Ammon's horn (tissue), 1 donor: ENCODE measurements at places on chromosomes 11 and 22.

- DNase-seq, result no peak
Measured at GRCh38 chr11:132072858-132073211, 702.4 kb downstream of the NTM start.

DNA sequence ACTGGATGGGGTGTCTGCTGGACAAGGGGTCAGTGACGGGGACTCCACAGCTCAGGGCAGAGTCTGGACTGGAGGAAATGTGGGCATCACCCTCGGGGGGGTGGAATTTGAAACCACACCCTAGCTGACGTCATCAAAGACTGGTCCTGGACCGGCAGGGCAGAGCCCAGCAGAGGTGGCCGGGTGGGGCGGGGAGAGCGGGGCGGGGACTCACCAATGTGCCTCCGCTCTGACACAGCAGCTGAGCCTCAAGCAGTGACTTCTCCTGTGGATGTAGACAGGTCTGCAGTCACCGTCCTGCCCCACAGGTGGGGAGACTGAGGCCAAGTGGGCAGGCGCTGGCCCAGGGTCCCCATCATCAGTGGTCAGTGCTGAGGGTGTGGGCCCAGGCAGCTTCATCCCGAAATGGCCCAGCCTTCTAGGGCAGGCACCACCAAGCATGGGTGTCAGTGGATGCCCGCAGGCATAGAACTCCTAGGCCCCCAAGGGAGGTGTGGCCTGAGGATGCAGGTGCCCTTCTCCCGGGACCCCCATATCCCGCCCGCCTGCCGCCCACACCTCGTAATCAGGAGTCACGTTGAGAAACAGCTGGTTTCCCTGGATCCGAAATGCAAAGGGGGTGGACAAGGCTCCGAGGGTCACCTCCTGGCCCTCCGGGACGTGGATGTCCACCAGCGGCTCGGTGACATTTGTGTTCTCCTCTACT is 603 bp downstream of the CDHR5 start:
- DNase-seq, result no peak

- DNase-seq, result no peak
Measured at GRCh38 chr11:19234231-19234817, 6.4 kb downstream of the E2F8 start.

- DNase-seq, result peak; percentile 38
Measured at GRCh38 chr11:102914238-102915043, 39.7 kb upstream of the MMP12 start.

- no peak for DNase-seq
Measured at GRCh38 chr22:37111156-37111717, 1.7 kb upstream of the TMPRSS6 start.

GRCh38 chr11:100776212-100776896 is 89.3 kb downstream of the ARHGAP42 start:
- DNase-seq, result no peak

- no peak for DNase-seq
Measured at GRCh38 chr11:61265357-61265756, 24.4 kb downstream of the PGA5 start.

- DNase-seq, result no peak
Measured at GRCh38 chr11:37104380-37104779, 506.3 kb upstream of the RAG2 start.

GRCh38 chr22:20985720-20986119 is 3.6 kb downstream of the LZTR1 start:
- no peak for DNase-seq

DNA sequence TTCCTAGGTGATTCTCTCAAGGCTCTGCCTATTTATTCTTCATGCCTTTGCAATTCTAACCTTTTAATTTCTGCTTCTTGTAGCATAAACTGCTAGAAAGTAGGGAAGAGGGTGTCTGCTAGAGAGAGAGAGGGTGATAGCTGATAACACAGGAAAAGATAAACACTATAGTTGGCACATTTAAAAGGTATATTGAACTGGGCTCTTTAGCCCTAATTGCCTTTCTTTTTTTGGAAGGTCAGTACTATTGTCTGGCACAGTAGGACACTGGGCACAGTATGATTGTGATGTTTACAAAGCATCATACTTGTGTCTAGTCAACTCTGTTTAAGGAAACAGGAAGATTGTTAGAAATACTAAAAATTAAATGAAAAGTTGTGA is 33.3 kb downstream of the TEAD1 start:
- no peak for DNase-seq

GRCh38 chr11:120929664-120930154 is 94.2 kb upstream of the TBCEL start:
- peak; percentile 61 for DNase-seq

DNA sequence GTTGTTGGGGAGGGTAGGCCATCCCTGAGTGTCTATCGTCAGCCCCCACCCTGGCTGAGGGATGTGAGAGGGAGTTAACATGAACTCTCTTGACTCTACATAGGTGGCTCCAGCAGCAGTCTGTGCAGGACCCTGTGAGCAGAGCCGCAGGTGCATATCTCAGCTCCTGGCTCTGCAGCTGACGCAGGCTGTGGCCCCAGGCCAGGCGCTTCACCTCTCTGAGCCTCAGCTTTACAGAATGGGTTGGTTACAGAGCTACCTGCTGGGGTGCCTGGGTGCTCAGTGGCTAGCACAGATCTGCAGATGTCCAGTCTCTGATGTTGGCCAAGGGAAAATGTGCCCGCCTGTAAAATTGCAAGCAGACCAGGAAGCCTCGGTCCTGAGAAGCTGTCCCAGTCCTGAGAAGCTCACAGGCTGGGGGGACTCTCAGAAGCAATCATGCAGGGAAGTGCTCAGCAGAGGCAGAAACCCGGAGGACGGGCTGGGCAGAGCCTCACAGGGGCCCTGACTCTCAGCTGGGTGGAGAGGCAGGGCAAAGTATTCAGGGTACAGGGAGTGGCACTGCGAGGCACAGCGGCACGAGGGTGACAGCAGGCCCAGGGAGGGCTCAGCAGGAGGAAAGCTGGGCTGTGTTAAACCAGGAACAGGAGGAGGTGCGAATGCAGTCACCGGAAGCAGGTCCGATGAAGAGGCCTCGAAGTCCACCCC is 15.9 kb upstream of the LRP5 start:
- DNase-seq, result no peak

- no peak for DNase-seq
Measured at GRCh38 chr11:69686856-69687255, 11.7 kb upstream of the LTO1 start.

DNA sequence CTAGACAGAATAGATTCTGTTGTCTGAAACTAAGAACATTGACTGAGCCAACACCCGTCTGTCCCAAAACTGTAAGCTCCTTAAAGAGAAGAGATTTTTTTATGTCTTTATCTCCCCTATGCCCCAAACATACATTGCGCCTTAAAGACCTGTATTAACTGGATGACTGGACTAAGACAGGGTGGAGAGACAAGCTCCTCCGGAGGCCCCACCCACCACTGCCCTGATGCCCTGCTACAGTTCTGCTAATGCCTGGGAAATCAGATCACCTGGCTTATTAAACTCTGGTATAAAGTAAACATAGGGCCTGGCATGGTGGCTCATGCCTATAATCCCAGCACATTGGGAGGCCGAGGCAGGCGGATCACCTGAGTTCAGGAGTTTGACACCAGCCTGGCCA is 203.7 kb downstream of the TENM4 start:
- DNase-seq, result no peak

- no peak for DNase-seq
Measured at GRCh38 chr11:68330700-68331337, 18.4 kb downstream of the LRP5 start.

DNA sequence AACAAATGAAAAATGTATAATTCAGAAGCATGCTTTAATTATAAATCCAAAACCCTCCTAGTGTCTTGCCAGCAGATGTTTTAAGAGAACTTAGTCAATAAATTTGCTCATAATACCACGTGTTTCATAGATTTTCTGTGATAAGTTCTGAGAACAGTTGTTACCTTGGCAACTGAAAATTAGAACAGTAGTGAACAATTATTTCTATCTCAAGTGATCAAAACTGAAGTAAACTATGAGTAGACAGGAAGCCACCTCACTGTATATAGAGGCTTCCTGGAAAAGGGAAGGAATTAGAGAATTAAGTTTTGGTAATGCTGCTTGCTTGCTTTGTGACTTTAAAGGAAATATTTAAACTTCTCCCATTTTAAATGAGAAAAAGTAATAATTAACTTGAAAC is 266.0 kb upstream of the ANO3 start:
- DNase-seq, result no peak

GRCh38 chr11:70876685-70877084 is 375.7 kb downstream of the SHANK2 start:
- DNase-seq, result no peak

GRCh38 chr11:27673979-27674663 is 26.1 kb downstream of the BDNF start:
- no peak for DNase-seq

DNA sequence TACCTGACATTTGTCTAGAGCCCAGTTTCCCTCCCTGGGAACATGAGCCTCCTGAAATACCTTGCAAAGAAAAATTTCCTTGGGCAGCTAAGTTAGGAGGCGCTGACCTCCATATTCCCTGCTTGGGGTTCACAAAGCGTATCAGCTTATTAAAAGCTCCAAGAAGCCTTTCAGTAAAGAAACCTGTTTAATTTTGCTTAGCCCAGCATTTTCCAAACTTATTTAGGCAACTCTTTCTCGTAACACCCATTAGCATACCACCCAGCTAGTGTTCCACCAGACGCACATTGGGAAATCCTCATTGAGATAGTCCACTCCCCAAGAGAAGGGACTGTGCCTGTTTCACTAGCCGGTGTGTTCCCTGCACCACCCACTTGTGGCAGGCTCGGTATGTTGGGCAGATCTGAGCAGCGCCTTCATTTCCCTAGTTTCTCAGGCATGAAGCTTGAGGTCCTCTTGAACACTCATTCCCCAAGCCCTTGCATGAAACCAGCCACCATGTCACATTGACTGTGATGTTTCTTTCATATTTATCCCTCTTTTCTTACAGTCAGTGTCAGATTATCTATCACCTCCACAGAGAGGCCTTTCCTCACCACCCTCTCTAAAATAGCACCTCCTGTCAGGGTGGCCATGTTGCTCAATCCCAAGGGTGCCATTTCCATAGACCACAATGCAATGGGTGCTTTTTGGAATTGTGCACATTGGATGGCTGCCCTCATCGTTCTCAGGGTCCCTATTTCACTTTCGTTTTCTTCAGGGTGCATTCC is 12.5 kb upstream of the ELF5 start:
- DNase-seq, result no peak

- DNase-seq, result no peak
Measured at GRCh38 chr11:69012092-69013008, 696 bp downstream of the MRGPRF start.

DNA sequence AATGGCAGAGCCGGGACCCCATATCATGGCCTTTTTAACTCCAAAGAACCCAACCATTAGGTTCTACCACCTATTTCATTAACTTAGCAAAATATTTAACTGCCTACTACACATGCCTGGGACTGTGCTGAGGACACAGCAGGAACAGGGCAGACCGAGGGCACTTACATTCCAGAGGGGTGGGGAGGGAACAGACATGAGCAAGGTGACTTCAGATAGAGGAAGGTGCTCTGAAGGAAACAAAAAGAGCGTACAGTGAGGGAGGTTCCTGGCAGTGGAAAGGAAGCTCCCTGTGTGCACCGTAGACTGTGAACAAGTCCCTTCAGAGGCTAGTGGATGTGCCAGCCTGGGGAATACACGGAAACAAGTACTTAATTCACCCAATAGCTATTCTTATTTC is 82.8 kb downstream of the NAT10 start:
- DNase-seq, result no peak

DNA sequence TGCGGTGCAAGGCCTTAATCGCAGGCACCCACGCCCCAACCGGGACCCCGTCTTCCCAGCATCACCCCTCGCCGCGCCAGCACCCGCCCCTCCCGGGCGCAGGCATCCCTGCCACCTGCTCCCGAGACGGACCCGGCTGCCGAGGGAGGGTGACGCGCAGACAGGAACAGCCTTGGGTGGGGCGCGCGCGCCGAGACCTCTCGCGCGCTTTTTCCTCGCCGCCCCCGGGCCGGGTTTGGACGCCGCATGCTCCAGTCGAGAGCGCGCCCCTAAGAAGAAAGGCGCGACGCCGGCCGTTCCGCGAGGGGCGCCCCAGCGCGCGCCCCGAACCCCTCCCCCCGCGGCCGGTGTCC is 504 bp downstream of the CFL1 start:
- no peak for DNase-seq

DNA sequence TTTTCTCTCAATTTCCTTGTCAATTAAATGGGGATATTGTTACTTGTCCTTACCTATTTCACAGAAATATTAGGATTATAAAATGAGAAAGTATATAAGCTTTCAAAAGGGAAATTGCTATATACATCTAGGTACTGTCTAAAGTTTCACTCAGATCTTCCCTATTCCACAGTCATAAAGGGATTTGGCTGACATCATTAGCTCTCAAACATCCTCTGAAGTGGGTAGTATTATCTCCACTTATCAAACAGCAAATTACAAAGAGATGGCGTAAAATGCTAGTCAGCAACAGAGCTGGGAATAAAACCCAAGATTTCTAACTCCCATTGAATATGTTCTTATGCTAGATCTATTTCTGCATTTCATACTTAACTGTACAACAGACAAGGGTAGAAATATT is 50.9 kb downstream of the SLC25A17 start:
- DNase-seq, result no peak

DNA sequence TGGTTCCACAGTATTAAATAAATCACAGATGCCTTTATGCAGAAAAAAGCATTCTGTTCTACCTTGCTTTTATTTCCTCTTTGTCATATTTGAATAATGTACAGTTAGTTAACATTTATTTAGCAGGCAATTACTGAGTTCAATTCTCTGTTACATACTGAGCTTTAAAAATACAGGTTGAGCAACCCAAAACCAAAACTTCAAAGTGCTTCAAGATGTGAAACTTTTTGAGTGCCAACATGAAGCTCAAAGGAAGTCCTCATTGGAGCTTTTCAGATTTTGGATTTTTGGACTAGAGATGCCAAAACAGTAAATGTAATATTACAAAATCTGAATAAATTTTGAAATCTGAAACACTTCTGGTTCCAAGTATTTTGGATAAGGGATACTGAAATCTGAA is 54.1 kb downstream of the PDHX start:
- DNase-seq, result no peak

- no peak for DNase-seq
Measured at GRCh38 chr11:61642162-61642561, 38.0 kb upstream of the DAGLA start.

GRCh38 chr11:69219991-69220390 is 64.3 kb downstream of the SMIM38 start:
- no peak for DNase-seq

GRCh38 chr11:36791957-36792356 is 193.9 kb upstream of the RAG2 start:
- no peak for DNase-seq

DNA sequence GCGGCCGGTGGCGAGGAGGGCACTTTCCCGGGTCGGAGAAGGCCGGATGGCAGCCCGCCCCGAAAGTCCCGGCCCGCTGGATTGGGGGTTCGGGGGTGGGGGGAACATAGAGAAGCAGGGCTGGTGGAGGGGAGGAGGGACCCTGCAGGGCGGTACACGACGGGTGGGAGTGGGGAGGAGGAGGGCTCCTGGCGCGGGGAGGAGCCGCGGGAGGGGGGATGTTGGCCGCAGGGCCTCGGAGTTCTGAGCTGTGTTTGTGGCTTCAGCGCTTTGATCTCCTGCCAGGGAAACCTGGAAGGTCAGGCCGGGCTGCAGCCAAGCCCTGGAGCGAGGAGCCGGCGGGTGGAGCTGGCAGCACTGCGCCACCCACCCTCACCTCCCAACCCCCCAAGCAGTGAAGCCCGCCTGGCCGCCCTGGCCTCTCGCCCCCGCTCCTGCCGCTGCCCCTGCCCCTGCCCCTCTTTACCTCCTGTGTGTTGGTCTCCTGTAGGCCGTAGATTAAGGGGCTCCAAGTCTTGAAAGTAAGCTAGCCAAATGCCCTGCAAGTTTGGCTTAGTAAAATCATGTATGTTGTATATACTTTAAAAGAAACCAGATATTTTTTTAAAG is 30.9 kb downstream of the C22orf31 start:
- DNase-seq, result peak; percentile 60
